ENCODE measurements at places on chromosomes 11 and 22.

- no peak for DNase-seq
Observed at GRCh38 chr11:27871056-27871455, 170.8 kb upstream of the BDNF start.

DNA sequence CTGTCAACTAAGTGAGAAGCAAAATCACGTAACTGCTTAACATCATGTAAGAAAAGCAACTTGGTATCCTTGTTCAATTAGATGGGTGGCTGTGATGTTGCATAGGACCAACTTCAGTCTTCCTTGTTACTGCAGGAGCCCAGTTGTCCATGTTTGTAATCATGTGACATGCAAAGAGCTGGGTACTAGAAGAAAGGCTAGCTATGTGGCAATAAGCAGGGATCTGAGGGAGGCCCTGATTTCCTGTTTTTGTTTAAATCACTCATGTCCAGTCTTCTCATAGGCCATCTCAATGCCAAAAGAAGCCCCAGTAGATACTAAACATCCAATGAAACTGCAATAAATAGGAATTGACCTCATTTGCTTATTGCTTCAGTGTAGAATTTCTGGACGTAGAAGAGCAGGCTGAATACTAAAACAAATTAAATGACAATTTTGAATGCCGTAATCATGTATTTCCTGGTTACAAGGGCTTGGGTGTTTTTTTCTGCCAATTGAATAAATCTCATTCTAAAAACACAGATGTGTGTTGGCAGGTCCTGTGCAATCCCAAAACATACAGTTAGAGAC, 140.8 kb upstream of the ARHGAP20 start:
- no peak for DNase-seq

DNA sequence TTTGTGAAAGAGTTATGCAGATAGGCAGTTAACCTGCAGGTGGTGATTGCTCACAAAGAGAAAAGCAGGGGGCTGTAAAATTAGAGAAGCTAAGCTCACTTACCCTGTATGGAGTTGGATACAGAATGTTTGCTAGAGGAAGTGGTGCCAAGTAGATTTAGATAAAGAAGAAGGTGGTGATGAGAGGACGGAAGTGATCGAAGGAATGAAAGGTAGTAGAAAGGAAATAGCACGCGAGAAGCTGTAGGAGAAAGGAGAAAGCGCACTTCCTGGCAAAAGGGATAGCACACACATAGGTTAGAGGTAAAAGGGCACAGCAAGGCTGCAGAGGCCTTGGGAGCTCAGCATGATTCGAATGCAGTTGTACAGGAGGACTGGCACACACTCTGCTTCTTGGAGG, 87.3 kb upstream of the CTSC start:
- no peak for DNase-seq

DNA sequence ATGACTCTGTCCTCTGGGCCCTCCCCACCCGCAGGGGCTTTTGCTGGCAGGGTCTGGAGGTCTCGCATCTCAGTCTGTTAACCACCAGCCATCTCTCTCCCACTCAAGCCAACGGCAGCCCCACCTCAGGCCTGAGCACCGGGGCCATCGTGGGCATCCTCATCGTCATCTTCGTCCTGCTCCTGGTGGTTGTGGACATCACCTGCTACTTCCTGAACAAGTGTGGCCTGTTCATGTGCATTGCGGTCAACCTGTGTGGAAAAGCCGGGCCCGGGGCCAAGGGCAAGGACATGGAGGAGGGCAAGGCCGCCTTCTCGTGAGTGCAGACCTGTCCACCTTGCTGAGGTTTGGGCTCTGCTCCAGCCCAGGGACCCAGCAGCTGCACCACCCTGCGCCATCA, 44.3 kb upstream of the TTC12 start:
- no peak for DNase-seq

- DNase-seq: no peak
Observed at GRCh38 chr11:62883673-62884072, 3.0 kb downstream of the SLC3A2 start.

DNA sequence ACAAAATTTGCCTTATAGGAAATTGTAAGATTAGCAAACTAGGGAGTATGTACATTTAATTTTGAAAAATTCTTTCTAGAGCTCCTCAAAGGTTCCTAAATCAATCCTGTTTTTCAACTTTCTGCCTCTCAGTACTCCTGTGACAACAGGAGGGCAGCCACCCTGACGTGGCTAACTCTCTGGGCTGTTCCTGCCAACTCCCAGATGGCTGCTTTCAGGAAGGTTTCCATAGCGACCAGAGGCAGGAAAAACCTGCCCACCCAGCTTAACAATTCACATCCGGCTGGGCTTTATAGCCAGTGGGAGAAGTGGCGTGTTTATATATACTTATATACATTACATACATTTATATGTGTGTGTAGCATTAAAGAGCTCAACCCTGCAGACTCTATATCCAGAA, 26.5 kb downstream of the SGSM3 start:
- no peak for DNase-seq

- DNase-seq: no peak
Observed at GRCh38 chr11:117171007-117171403, 7.5 kb upstream of the SIDT2 start.

DNA sequence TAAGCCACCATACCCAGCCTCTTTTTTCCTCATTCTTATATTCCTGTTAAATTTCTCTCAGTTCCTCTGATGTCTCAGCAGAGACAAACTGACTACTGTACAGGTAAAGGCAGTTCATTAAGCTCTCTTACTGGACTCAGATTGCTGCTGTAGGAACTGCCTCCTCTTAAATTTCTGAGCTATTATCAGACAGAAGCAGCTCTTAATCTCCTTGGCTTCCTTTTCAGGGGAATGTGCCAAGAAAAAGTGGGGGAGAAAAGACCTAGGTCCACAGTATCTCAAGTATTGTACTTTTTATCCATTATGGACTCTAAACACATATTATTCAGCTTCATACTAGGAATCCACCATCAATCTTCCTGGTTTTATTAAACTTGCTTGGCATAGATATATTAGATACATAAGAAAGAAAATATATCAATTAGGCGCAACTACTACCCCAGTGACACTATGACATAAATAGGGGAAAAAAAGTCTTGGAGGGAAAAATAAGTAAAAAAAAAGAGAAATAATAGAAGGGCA, 26.1 kb downstream of the MRTFA start:
- DNase-seq: no peak

- DNase-seq: no peak
Observed at GRCh38 chr22:31639436-31640039, 22.5 kb downstream of the PISD start.

- no peak for DNase-seq
Observed at GRCh38 chr11:114827736-114828135, 149.4 kb downstream of the NXPE2 start.

DNA sequence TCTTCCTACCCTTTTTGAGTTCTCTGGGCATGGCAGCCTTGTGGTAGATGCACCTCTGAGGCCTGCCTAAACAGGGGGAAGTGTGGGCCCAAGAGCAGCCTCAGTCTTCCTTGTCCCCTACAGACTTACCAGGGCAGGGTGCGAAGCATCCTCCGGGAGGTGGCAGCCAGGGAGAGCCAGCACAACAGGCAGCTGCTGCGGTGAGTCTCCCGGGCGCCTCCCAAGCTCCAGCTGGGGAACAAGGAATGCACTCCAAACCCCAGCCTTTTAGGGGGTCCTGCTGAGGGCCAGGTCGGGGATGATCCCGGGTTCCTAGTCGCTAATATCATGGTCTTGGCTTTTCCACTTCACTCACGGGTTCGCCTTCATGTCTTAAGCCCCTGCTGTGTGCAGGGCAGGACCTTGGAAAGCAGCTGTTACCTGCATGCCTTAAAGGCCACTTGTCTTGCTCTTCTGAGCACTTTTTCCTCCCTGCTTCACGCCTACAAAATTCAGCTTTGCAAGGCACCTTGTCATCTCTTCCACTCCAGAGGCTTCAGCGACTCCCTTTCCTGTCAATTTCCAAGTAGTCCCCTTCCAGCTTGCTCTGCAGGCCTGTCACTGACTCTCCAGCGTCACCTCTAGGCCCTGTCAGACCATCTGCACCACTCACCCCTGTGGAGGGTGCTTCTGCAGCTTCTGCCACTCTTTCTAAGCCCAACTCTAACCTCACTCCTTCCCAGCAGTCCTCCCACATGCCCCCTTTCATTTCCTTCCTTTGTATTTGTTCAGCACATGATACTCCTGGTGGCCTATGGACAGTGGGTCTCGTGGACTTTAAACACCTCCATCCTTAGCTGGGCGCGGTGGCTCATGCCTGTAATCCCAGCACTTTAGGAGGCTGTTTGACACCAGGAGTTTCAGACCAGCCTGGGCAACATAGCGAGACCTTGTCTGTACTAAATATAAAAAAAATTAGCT, 57.0 kb downstream of the PISD start:
- no peak for DNase-seq
